Foreskin fibroblast (primary cell): ENCODE measurements at places on chromosomes 2 and 18.
A peak's percentile ranks its signal among the peaks of the same experiment; 100 is the strongest.

DNA sequence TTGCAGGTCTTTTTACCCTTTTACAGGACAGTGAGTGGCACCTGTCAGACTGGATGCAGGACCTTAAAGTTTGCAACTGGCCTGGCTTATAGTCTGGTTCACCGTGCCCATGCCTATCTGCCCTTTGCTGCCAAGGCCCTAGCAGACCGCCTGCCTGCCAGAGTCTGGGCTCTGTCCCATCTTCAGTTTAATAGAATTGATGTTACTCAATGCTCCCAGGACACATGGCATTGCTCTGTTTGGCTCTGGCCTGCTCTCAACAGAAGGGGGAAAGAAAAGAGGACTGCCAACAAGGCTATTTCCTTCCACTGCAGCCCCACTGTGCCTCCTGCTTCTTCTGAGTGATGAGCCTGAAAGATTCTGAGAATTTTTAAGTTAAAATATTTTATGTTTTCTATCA, 25.6 kb upstream of the TMEM178A start:
- no peak for DNase-seq

DNA sequence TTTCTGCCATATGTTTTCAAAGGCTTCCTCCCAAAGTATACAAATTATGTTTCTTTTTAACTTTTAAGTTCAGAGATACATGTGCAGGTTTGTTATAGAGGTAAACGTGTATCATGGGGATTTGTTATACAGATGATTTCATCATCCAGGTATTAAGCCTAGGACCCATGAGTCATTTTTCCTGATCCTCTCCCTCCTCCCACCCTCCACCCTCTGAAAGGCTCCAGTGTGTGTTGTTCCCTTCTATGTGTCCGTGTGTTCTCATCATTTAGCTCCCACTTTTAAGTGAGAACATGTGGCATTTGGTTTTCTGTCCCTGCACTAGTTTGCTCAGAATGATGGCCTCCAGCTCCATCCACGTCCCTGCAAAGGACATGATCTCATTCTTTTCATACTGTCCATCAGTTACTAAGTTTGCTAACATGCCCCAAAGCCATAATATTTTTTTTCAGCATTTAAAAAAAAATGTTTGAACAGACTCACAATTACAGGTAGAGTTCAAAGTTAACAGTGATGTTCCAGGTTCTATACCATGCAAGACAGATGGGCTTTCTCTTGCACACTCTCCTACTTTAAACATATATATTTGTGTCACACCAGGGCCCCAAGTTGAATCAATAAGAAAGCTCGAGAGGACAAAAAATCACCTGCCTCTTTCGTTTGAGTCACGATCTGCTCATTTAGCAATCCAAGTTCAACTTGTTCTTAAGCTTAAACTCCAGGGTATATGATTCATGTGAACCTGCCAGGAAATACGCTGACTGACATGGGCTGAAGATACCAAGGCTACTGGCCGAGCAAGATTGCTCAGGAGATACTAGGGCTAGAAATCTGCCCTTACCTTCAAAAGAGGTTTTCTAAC, 77.6 kb downstream of the AP1S3 start:
- no peak for DNase-seq

- no peak for DNase-seq
Observed at GRCh38 chr2:9780368-9781130, 62.7 kb upstream of the TAF1B start.

GRCh38 chr18:25614168-25614567, 262.2 kb upstream of the ZNF521 start:
- no peak for DNase-seq

GRCh38 chr2:215982465-215982875, 30.9 kb downstream of the MREG start:
- peak; percentile 52 for DNase-seq

DNA sequence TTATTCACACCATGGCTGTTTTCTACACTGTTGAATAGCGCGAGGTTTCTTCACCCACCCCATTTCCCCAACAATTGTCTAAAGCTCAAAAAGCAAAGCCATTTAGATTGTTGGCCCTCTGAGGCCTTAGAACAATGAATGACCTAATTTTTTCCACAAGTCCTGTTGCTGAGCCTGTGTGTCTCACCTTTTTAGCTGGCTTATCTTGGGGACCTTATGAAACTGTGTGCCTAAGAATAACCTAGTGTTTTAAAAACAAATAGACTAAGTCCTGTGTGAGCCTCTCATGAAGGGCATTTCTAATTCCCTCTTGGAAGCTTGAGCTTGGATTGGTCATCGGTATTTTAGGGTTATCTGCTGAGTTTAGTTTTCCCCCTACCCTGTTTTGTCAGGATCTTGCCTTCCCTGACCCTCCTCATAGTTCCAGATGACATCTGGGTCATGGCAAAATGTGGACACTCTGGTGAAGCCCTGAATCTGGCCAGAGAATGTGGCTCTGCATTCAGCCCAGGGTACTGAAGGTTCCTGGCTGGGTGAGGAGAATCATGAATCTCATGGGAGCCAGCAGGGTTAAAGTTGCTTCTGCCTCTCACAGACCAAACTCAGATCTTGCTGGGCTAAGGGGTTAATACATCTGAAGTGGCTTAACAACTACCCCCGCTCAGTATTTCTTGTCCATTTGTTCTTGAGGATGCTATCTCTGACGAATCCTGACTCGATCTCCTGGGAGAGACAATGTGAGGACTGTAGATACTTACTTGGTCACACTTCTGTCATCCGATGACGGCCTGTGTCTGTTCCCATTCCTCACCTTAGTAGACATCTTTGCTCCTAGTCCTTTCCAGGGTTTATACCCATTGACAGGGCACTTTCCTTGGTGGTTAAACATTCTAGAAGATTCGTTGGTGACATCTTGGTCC, 104.2 kb upstream of the MAP4K3 start:
- DNase-seq = no peak

DNA sequence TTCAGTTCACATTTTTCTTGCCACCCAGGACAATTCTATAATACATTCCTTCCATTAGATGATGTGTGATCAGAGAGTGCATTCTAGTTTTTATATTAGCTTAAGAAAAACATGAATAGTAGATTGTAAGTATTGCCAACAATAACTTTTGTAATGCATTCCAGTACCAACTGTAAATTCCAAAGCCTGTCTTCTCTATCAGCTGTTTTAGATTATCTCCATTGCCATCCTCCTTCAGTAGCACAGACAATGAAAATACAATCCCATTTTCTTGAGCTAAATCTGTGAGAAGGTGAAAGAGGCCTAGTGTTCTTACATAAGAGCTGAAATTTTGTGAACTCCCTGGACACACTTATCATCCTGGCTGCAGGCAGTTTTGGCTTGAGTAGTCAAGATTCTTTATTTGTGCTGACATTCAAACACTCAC, 103.9 kb downstream of the CCBE1 start:
- DNase-seq = peak; percentile 53

- DNase-seq = no peak
Observed at GRCh38 chr2:158182676-158183295, 81.1 kb downstream of the UPP2 start.

DNA sequence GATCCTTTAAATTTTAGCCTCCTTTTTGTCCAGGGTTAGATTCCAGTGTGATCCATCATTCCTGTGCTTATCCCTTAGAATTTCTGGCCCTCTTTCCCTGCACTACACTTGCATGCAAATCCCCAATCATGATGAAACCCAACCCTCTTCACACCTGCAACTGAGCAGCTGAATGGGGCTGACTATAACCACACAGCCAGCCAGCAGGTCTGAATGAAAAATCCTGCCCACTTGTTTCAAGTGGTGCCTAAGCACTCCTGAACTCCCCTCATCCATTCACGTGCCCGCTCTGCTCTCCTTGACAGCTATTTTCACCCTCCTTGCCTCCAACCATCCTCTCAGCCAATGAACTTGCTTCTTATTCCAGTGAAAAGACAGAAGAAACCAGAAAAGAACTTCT, 80.5 kb upstream of the AFF3 start:
- no peak for DNase-seq

DNA sequence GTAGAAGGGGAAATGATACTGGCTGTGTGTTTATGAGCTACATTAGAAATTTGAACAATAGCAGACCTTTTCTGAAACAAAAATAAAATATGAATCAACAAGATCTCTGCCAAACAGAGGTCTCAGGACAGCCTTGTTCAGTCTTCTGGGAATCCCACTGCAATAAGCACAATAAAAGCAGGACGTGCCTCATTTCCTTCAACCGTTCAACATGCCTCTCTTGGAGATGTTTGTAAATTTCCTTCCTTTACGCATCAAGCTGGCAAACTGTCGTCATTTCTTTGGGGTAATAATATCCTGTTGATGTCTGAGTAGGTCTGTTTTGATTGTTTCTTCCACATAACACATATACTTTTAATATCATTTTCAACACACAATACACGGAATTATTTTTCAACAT, 77.2 kb downstream of the TCF4 start:
- peak; percentile 46 for DNase-seq

DNA sequence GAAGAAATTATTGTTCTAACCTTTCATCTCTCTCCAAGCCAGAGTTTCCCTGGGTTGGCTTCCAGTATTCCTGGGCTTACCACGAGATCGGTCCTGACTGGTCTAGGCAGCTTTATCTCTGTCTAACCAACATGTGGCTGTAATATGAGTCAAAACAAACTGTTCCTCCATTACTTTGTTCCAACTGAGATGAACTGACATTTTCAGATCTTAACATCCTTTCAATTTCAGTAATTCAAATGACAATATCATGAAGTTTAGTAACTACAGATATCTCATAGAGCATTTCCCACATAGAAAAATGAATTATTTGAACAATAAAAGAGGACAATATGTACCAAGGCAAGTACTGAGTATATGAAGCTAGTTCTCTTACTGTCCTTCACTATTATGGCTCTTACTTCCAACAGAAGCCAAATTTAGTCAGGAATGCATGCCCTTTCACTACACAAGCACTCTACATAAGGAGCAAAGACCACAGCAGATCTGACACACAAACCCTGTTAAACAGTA, 15.5 kb downstream of the SLC25A12 start:
- peak; percentile 32 for DNase-seq

- peak; percentile 61 for DNase-seq
Observed at GRCh38 chr2:108396845-108397244, 19.1 kb downstream of the SULT1C4 start.

DNA sequence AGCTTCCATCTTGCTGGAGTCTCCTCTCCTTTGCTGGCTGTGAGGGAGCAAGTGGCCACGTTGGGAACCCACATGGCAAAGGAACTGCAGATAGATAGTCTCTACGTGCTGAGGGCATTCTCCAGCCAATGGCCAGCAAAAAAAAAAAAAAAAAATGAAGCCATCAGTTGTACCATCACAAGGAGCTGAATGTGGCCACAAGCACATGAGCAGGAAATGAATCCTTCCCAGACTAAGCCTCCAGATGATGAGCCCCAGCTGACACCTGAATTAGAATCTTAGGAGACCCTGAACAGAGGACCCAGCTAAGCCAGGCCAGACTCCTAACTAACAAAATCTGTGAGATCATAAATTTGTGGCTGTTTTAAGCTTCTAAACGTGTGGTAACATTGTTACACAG, 57.9 kb downstream of the SPIRE1 start:
- no peak for DNase-seq

GRCh38 chr2:149098701-149099100, 60.2 kb downstream of the LYPD6B start:
- DNase-seq = peak; percentile 9

DNA sequence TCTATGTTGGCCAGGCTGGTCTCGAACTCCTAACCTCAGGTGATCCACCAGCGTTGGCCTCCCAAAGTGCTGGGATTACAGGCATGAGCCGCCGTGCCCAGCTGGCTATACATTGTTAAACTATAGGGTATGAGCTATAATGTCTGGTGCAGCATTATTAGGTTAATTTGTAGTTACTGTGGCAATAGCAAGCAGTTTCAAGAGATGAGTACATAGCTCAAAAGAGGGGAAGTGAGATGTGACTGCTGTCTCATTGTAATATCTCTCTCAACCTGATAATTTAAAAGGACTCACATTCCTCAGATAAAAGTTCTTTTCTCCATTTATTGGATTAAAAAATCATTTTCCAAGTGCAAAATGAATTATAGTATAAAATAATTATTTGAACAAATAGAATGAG, 116.4 kb downstream of the INO80D start:
- DNase-seq = no peak

DNA sequence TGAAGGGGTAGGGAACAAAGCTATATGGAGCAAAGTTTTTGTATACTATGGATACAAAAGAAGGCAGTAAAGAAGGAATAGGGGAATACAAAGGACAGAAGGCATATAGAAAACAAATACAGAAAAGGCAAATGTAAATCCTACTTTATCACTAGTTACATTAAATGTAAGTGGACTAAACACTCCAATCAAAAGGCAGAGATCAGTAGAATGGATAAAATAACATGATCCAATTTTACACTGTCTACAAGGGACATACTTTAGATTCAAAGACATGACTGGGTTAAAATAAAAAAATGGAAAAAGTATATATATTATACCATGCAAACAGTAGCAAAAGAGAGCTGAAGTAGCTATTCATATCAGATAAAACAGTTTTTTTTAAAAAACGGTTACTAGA, 215.0 kb downstream of the PDE11A start:
- DNase-seq = no peak

DNA sequence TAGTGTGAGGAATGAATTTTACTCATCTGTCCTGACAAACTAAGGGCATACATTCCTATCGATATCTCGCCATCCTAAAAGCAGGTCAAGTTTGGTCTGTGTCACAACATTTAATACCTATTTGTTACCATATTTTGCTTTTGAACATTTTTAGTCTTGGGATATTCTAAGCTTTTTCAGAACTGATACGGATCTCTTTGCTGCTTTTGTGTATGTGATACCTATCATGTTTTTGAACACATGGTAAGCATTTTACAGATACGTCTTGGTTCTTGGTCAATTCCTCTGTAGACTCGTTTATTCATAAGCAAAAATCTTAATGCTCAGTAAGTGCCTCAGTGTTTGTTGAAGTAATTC, 592 bp downstream of the ZNF397 start:
- no peak for DNase-seq

- no peak for DNase-seq
Observed at GRCh38 chr18:8215741-8216140, 393.5 kb upstream of the RAB12 start.

- no peak for DNase-seq
Observed at GRCh38 chr2:203550266-203550665, 15.2 kb upstream of the RAPH1 start.

GRCh38 chr2:213644926-213645325, 360.7 kb downstream of the SPAG16 start:
- no peak for DNase-seq

- no peak for DNase-seq
Observed at GRCh38 chr18:75137346-75137877, 71.5 kb downstream of the PTGR3 start.

GRCh38 chr2:70703900-70704549, 64.0 kb downstream of the ADD2 start:
- DNase-seq = peak; percentile 39

- peak; percentile 60 for DNase-seq
Observed at GRCh38 chr18:48928787-48929186, 22.0 kb downstream of the SMAD7 start.

GRCh38 chr2:223532712-223533111, 69.4 kb downstream of the SCG2 start:
- no peak for DNase-seq

DNA sequence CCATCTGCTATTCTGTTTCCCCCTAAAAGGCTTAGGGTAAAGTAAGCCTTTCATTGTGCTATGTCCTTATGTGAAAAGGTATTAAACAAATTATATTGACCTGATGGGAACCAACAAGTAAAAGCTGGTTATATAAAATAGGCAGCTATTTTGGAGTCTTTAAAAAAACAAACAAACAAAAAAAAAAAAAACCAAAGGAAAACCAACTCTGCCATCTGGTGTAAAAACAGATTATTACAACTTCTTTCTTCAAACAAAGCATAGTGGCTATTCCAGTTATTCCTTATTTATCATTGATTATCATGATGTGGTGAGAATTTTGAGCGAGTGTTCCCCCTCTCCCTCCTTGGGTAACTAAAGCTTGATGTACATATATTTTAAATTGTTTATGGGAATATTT, 122.3 kb upstream of the FHL2 start:
- DNase-seq = no peak
